ENCODE measurements at places on chromosomes 11 and 22.

DNA sequence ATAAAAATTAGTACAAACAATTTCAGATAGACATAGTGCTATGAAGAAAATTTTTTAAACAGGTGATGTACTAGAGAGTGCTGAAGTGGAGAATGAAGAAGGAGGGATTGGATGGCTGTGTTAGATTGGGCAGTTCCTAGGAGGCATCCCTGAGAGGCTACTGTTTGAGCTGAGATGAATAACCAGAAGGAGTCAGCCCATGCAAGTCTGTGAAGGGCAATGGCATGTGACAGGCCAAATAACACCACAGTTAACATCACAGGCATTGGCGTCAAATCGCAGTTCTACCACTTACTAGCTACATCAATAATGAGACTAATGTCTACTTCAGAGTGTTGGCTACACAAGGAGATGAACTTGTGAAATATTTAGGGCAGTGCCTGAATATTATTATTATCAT lies 35.4 kb downstream of the HORMAD2 start:
- DNase-seq: no peak

GRCh38 chr11:102800767-102801166 lies 2.8 kb upstream of the MMP1 start:
- no peak for DNase-seq

- no peak for DNase-seq
Measured at GRCh38 chr11:9936754-9937153, 272.9 kb downstream of the SWAP70 start.

- no peak for DNase-seq
Measured at GRCh38 chr11:121300313-121300971, 7.9 kb downstream of the SC5D start.

All from SIG-M5 (cell line).